Pericardium fibroblast (primary cell): ENCODE measurements at places on chromosomes 5 and 9. TPM values are rescaled to one million over a fixed set of nuclear protein-coding genes. Genes with fewer than 3 reads are reported as not detected.

DAB2IP gene
- total RNA-seq = 11.7 and 32.5 TPM in 2 replicates

GAS1 gene
- total RNA-seq = 237 and 238 TPM in 2 replicates

THOC3 gene
- 35.5 and 35.7 TPM in 2 replicates for total RNA-seq

GRIN1 gene
- not detected in 2 replicates for total RNA-seq

TRAF1 gene
- total RNA-seq = 1.4 and 4.3 TPM in 2 replicates

BTNL3 gene
- not detected in 2 replicates for total RNA-seq

SH3PXD2B gene
- total RNA-seq = 43.5 and 59.2 TPM in 2 replicates

PCDHGA5 gene
- 0.68 and 2.1 TPM in 2 replicates for total RNA-seq

C9 gene
- not detected in 2 replicates for total RNA-seq

LHX2 gene
- total RNA-seq = 0.34 and 0.70 TPM in 2 replicates

HMMR gene
- 1.5 and 6.4 TPM in 2 replicates for total RNA-seq

SARDH gene
- total RNA-seq = 4.9 and 8.1 TPM in 2 replicates

MRRF gene
- total RNA-seq = 18.6 and 31.7 TPM in 2 replicates
